Endothelial cell of umbilical vein (primary cell): ENCODE measurements at places on chromosomes 2 and 18. TPM values are rescaled to one million over a fixed set of nuclear protein-coding genes. Genes with fewer than 3 reads are reported as not detected.

SCN7A gene
- total RNA-seq: not detected in 2 replicates

REEP1 gene
- total RNA-seq: 0.21 and 0.53 TPM in 2 replicates

FBLN7 gene
- 2.1 and 3.3 TPM in 2 replicates for total RNA-seq

SLC8A1 gene
- total RNA-seq: 1.8 and 2.1 TPM in 2 replicates

ABCB11 gene
- 0.44 and 0.58 TPM in 2 replicates for total RNA-seq

ACTG2 gene
- not detected in 2 replicates for total RNA-seq

RFTN2 gene
- total RNA-seq: 8.0 and 9.9 TPM in 2 replicates

GRP gene
- not detected in 2 replicates for total RNA-seq

LRATD1 gene
- total RNA-seq: not detected in 2 replicates

ANKRD29 gene
- total RNA-seq: 1.2 and 2.6 TPM in 2 replicates

CLEC4F gene
- not detected in 2 replicates for total RNA-seq
